ENCODE measurements at places on chromosomes 12 and 14. TPM values are rescaled to one million over a fixed set of nuclear protein-coding genes. Genes with fewer than 3 reads are reported as not detected.
A peak's percentile ranks its signal among the peaks of the same experiment; 100 is the strongest.

The PRB4 gene
- total RNA-seq: not detected

The CLEC7A gene
- 0.87 TPM for total RNA-seq

- DNase-seq: no peak
Observed at GRCh38 chr12:117523971-117524370, 162.5 kb upstream of the NOS1 start.

DNA sequence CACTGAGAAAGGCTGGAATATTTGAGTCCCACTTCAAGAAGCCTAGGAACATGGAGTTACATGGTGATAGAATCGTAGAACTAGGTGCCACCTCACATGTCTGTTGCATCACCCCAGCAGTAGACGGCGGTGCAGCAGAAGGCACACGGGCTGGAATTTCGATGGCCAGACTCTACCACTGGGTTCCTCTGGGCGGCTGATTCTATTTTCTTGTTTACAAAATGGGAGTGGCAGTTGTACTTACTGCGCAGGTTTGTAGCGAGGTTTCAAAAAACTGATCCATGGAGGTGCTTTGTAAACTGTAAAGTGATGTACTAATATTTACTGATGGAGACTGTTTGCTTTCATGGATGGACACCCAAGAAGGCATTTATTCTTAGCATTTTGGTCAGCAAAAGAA is 45.7 kb downstream of the WDR20 start:
- peak; percentile 58 for DNase-seq

DNA sequence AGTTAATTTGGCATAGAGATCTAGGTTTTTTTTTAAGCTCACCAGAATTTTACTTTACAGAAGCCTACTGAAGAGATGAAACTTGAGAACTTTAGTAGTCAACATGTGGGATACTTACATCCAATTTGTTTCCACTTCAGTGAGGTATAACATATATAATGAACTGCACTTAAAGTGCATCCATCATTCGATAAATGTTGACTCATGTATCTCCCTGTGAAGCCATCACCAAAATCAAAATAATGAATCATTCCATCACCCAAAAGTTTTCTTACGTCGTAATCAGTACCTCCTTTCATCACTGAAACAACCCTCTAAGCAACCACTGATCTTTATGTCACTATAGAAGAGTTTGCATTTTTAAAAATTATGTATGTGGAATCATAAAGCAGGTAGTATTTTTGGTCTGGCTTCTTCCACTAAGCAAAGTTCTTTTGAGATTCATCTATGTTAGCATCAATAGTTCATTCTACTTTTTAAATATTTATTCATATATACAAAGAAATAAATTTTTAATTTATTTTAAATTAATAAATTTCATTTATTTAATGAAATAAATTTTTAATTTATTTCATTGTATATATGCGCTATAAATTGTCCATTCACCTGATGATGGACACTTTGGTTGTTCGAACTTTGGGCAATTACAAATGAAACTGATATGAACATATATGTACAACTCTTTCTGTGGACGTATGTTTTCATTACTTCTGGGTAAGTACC is 2.0 kb upstream of the CPNE8 start:
- DNase-seq: no peak

- DNase-seq: no peak
Observed at GRCh38 chr12:57173089-57173488, 25.7 kb upstream of the LRP1-AS start.

The REP15 gene
- total RNA-seq: 4.1 TPM

DNA sequence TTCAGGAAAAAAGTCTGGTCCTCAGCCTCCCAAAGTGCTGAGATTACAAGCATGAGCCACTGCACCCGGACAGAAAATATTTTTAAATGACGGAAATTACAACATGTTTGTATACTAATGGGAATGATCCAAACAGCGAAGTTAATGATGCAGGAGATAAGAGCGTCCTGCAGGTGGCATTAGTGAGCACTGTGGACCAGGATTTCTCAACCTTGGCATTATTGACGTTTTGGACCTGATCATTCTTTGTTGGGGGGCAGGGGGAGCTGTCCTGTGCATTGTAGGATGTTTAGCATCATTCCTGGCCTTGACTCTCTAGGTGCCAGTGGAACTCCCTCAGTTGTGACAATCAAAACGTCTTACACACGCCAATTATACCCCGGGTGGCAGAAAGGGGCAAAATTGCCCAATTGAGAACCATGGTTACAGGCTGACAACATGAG is 34.1 kb downstream of the SCFD1 start:
- no peak for DNase-seq
